ENCODE measurements at places on chromosomes 7 and 10.

GRCh38 chr10:90319188-90319914 lies 538.5 kb downstream of the HTR7 start:
- no peak for DNase-seq
- no peak overlapping the region for H3K27ac ChIP-seq
- H3K4me1 ChIP-seq: no peaks in the 10 kb centered on the region
- no peaks in the 10 kb centered on the region for H3K36me3 ChIP-seq
- no peak overlapping the region for H3K4me3 ChIP-seq

DNA sequence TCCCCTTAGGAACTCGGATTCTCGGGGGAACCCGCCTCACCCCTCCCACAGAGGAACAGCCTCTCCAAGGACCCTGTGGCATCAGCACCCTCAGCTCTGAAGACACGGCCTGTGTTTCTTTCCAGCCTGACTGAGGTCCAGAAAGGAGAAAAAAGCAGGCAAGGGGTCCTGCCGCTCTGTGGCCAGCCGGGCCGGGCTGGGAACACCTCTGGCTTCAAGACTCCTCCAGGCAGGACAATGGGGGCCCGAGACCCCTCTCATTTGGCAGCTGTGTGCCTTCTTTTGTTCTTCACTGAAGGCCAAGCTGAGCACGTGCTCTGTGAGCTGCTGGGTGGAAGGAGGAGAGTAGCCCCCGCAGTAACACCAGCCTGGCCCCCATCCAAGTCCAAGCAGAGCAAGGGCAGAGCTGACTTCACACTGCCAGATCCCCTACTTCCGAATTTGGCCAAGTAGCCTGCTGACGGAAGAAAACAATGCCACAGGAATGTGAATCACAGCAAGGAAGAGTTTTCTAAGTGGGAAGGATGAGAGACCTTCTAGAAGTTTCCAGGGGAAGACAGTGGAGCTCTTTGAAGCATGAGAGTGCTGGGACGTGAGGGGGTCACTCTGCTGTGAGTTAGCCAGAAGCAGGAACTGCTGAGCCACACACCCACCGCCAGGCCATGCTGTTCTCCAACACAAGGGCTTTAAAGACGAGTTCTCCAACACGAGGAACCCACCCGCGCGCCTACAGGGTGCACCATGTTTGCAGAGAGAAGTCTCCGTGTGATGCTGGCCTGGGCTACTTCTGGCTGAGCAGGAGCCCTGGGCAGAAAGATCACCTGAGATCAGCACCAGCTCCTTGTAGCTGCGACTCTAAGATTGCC lies 3.1 kb downstream of the CNPY1 start:
- DNase-seq: no peak
- H3K4me3 ChIP-seq: no peak overlapping the region
- peaks cover 7% of the 10 kb centered on the region for H3K27me3 ChIP-seq
- no peaks in the 10 kb centered on the region for H3K4me1 ChIP-seq

DNA sequence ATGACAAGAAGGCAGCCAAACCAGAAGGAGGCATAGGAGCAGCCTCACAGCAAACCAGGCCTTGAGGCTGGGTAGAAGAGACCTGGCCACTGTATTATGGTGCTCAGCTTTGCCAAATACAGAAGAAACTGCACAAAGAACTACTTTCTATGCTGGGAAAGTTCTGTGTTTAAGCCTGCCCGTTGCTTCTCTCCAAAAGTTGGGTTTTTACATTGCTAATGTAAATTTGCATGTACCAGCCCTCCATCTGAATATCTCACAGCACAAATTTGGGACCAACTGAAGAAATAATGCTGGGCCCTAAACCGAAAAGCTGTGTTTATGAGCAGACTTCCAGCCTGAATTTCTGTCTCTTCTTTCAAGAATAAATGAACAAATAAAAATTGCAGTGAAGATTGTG lies 145.0 kb downstream of the TFEC start:
- no peaks in the 10 kb centered on the region for H3K27me3 ChIP-seq
- no peaks in the 10 kb centered on the region for H3K4me1 ChIP-seq
- H3K4me3 ChIP-seq: no peak overlapping the region
- DNase-seq: no peak
- no peak overlapping the region for H3K27ac ChIP-seq
- peaks cover 5% of the 10 kb centered on the region for H3K36me3 ChIP-seq

DNA sequence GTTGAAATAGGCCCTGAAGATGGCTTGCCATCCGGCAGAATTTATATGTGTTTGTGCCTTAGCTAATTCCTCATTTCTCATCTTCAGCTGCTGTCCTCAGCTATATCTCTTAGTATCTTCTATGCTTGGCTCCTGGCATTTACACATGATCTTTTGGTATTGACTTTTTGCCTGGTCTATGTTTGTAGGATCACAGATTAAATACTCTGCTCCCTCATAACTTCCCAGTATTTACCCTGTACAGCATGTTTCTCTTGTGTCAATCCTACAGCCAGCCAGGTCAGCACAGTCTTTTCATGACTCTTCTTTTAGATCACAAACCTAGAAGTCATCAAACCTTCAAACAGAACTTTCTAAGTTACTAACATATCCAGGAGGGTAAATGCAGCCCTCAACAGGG lies 743.8 kb downstream of the MAGI2 start:
- DNase-seq: no peak
- no peaks in the 10 kb centered on the region for H3K4me1 ChIP-seq
- H3K4me3 ChIP-seq: no peak overlapping the region
- no peak overlapping the region for H3K27ac ChIP-seq
- no peaks in the 10 kb centered on the region for H3K27me3 ChIP-seq

GRCh38 chr10:89217057-89217990 lies 10.2 kb upstream of the CH25H start:
- no peaks in the 10 kb centered on the region for H3K36me3 ChIP-seq
- peak; percentile 69 for DNase-seq

DNA sequence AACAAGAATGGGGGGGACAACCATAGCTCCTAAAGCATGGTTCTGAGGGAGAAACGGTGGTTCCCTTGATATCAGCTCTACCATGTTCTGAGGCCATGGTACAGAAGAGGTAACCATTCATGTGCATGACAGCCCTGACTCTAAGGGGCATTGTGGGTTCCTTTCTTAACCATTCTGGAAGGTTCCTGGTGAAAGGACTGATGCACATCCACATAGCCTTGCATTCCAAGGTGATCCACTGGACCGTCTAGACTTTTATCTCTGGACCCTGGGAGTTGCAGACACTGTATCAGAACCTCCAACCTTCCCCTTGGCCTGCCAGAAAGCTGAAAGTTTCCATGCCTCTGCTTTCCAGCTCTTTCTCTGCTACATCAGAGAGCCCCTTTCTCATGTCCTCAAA lies 344.3 kb downstream of the KCNMA1 start:
- peaks cover 4% of the 10 kb centered on the region for H3K27me3 ChIP-seq
- no peaks in the 10 kb centered on the region for H3K4me1 ChIP-seq
- no peak for DNase-seq
- H3K4me3 ChIP-seq: no peak overlapping the region

DNA sequence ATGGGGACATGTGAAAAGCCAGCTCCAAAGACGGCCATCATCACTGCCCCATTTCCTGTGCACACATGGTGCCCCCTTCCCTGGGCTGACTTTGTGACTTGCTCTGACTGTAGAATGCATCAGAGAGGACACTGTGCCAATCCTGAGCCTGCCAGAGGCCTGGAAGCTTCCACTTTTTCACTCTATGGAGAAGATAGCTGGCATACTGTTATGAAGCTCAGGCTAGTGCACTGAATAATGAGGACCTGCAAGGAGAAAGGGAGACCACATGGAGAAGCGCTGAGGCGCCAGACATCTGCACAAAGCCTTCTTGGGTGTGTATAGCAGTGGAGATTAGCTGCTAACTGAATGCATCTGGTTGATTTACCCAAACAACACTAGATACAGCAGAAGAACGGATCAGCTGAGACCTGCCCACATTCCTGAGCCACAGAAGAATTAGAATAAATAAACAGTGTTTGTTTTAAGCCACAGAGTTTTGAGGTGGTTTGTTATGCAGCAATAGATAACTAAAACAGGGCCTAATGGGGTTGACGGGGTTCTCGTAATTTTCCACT lies 58.9 kb upstream of the C10orf90 start:
- no peaks in the 10 kb centered on the region for H3K36me3 ChIP-seq
- no peak for DNase-seq
- no peak overlapping the region for H3K27ac ChIP-seq
- H3K4me3 ChIP-seq: no peak overlapping the region

DNA sequence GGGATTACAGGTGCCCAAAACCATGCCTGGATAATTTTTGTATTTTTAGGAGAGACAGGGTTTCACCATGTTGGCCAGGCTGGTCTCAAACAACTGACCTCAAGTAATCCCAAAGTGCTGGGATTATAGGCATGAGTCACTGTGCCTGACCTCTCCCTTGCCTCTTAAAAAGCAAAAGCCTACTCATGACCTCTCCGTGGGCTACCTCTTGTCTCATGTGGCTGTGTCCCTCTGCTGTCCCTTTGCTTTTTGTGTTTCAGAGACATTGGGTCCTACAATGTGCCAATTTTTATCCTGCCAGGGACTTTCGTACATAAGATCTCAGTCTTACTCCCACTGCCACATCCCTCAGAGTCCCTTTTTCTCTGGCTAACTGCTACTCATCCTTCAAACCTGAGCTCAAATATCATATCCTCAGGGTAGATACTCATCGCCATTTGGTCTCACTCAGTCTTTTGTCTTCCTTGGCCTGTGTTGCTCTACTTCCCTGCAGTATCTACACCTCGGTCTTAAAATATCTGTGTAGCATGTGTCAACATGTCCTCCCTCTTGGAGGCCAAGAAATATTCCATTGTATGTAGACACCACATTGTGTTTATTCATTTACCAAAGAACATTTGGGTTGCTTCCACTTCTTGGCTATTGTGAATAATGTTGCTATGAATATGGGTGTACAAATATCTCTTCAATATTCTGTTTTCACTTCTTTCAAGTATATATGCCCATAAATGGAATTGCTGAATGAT lies 465.0 kb upstream of the KLF6 start:
- H3K4me3 ChIP-seq: no peak overlapping the region
- H3K4me1 ChIP-seq: peaks cover 41% of the 10 kb centered on the region
- peak overlapping the region; percentile 15 for H3K27ac ChIP-seq
- peaks cover 13% of the 10 kb centered on the region for H3K36me3 ChIP-seq
- no peaks in the 10 kb centered on the region for H3K27me3 ChIP-seq
- no peak for DNase-seq

GRCh38 chr7:151207315-151207714 lies 3.0 kb downstream of the H2BK1 start:
- H3K27ac ChIP-seq: no peak overlapping the region
- peaks cover 21% of the 10 kb centered on the region for H3K4me1 ChIP-seq
- peak overlapping the region; percentile 33 for H3K4me3 ChIP-seq
- no peaks in the 10 kb centered on the region for H3K27me3 ChIP-seq
- DNase-seq: no peak

DNA sequence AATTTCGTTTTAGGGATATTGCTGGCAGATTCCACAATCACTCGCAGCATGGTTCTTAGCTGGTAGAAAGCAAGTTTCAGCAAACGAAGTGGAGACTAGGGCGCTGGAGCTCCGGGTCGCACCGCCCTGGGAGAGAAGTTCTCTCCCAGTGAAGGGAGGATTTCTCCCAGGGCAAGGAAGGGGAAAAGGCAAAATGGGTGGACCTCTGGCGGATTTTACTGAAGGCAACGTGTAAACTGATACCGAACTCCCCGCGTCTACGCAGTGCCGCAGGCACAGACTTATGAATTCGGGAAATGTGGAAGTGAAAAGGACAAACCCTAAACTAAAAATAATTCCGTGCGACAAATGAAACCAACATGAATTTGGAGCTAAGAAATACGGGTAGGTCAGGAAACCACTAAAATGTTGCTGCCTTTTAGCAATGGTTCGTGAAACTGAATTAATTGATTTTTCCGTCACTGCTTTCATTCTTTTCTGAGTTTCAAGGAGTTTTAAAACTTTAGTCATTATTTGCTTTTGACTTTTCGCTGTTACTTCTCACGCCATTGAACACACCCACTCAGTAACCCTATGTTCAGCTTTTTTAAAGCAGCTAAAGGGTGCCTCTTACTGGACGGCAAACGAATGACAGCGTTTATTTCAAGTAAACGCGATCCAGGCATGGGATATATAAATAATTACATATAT lies at the start of gene MYOF:
Gene MYOF (minus strand): TSS at position 190 of the 690 bp plus-strand sequence. CDS start 140 bp downstream, at position 50.
- peaks cover 10% of the 10 kb centered on the region for H3K4me1 ChIP-seq
- no peaks in the 10 kb centered on the region for H3K36me3 ChIP-seq
- peak within 1 kb of the TSS; percentile 95 for H3K4me3 ChIP-seq
- H3K27me3 ChIP-seq: peaks cover 37% of the 10 kb centered on the region

- peaks cover 27% of the 10 kb centered on the region for H3K27me3 ChIP-seq
- H3K27ac ChIP-seq: no peak overlapping the region
- no peaks in the 10 kb centered on the region for H3K36me3 ChIP-seq
- no peaks in the 10 kb centered on the region for H3K4me1 ChIP-seq
Observed at GRCh38 chr10:44818041-44818649, 93.0 kb upstream of the TMEM72 start.

DNA sequence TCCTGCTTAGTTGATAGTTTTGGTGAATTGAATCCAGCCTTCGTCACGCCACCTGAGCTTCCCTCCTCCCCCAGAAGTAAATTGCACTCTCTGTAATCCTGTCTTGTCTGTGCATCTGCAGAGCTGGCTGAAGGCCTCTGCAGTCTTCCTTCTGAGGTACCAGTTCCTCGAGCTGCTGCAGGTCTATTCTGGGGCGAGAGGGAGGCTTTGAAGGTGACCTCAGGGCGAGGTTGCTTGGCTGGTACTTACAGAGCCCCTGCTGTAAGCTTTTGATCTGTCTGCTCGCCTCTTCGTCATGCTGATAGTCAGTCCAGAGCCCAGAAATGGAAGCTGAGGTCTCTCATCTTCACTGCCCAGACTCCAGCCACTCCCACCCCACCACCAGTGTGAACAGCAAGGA lies 513.6 kb upstream of the FOXK1 start:
- no peaks in the 10 kb centered on the region for H3K36me3 ChIP-seq
- no peaks in the 10 kb centered on the region for H3K4me1 ChIP-seq
- DNase-seq: no peak
- H3K27ac ChIP-seq: no peak overlapping the region
- no peaks in the 10 kb centered on the region for H3K27me3 ChIP-seq
- no peak overlapping the region for H3K4me3 ChIP-seq
